Body of pancreas (tissue), 4 donors: ENCODE measurements at places on chromosomes 2 and 18.

GRCh38 chr2:116717832-116718231 is 1096.7 kb upstream of the DDX18 start:
- DNase-seq: no peak

- DNase-seq: no peak
Measured at GRCh38 chr2:129267559-129267958, 711.9 kb upstream of the RAB6C start.

GRCh38 chr2:3485166-3485565 is 34.2 kb downstream of the ADI1 start:
- no peak for DNase-seq

- peak; percentile 66 for DNase-seq
Measured at GRCh38 chr2:130791617-130791939, 36.2 kb downstream of the AMER3 start.

GRCh38 chr2:96152304-96153161 is 7.3 kb upstream of the DUSP2 start:
- peak; percentile 39 for DNase-seq
